ENCODE measurements at places on chromosomes 5 and 9.

DNA sequence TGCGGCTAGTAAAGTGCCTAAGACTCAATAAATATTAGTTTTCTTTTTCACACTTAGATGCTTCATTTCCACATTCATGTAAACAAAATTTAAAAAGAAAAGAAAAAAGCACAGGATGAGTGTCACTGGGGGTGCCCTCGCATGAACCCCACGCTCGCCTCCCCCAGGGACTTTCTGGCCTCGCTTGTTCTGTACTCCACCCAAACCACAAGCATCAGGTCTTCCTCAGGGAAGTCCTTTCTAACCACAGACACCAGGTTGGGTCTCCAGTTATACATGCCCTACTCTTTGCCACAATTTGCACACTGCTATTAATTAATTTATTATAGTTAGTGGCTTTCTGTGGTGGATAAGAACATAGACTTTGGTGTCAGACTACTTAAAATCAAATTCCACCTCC is 92.4 kb downstream of the RORB start:
- DNase-seq, result no peak

GRCh38 chr5:142601432-142601831 is 84.5 kb downstream of the FGF1 start:
- no peak for DNase-seq

GRCh38 chr9:37339923-37340322 is 82.6 kb upstream of the GRHPR start:
- no peak for DNase-seq

- DNase-seq, result no peak
Measured at GRCh38 chr9:117073539-117074341, 341.1 kb downstream of the ASTN2 start.

DNA sequence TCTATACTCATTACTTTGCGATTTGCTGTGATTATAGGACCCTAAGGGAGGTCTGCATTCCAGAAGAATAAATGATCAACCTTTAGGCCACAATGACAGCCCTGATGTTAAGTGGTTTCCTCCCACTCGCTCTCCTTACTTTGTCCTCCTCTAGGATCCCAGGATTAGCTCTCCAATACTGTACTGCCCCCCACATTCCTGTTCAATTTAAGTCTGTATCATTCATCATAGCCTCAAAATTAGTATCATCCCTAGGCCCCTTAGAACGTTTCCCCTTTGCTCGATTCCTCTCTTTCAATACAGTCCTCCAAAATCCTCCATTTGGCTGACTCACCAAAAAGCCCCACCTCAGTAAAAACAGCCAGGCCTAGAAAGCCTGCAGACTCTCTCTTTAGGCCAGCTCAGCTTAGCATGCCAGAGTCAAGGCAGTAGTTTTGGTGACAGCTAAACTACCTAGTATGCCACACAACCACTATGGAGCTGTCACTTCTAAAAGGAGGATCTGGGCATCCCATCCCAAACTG is 24.4 kb downstream of the RNF145 start:
- no peak for DNase-seq
